SW 1271 (cell line): ENCODE measurements at places on chromosomes 4 and X.

DNA sequence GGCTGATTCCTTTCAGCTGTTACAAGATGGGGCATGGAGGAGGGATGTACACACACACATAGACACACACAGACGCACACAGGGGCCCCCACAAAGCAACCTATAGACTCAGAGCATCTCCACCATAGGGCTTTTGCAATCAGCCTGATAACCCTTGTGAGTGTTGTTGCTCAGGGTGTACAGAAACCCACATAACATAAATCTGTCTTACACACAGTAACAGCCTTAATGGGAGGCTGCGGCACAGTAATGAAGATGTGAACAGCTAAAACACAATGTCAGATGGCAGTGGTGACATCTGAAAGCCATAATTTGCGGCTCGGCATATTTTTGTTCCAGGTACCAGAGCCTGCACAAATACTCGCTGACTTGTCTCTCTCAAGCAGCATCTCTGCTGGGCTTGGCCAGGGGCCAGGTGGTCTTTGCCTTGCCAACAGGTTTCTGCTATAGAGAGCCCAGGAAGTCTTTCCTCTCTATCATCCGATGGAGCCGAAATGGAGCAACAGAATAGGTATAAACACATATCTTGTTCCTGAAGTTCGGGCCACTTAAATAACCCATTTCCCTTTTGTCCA lies 357.2 kb upstream of the GATB start:
- DNase-seq: no peak

- no peak for DNase-seq
These were observed 69.4 kb upstream of the ZNF518B start for GRCh38 chr4:10526429-10527222.

DNA sequence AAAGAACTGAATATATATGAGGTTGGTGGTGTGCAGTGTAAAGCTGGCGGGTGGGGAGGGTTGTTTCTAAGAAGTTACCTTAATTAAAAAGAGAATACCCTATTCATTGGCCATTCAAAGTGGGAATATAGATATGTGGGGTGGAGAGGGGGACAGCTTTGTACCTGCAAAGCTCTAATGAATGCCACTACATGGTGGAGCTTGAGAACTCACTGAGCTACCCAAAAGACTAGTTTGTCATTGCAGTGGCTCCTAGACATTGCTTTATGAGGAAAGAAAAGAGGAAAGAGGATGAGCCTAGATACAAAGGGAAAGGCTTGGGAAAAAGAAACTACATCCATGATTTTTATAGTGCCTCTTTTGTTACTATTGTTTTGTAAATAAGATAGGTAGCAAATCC lies 209.9 kb upstream of the SPRY1 start:
- DNase-seq: no peak

DNA sequence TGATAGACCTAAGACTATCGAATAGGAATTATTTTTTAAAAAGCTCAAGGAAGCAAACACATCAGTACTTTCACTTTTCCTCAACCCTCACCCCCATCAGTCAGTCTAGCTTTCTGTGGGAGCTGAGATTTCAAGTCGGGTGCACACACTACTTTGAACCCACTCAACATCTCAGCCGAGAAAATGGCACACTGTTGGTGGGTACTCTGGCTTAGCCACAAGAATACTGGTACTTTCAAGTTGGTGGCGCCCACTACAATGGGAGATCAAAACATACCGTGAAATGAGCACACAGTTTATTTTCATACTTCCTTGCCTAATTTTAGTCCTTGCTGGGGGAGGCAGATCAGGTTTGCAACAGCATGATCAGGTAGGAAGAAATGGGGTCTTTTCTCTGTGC lies 10.2 kb downstream of the CD40LG start:
- no peak for DNase-seq

DNA sequence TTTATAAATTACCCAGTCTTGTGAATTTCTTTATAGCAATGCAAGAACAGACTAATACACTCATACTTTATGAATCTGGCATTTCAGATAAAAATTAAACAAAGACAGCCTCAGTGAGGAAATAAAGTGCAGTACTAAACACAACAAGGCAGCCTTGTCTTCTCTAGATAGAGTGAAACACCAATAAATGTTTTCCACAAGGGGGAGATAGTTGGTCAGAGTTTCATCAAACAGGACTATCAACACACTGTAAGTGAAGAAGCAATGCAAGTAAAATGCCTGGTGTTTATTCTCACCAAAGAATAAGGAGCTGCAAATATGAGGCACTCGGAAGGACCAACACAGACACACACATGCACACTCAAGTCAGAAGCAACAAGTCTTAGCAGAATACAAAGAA lies 62.8 kb downstream of the FAM9B start:
- peak; percentile 13 for DNase-seq

DNA sequence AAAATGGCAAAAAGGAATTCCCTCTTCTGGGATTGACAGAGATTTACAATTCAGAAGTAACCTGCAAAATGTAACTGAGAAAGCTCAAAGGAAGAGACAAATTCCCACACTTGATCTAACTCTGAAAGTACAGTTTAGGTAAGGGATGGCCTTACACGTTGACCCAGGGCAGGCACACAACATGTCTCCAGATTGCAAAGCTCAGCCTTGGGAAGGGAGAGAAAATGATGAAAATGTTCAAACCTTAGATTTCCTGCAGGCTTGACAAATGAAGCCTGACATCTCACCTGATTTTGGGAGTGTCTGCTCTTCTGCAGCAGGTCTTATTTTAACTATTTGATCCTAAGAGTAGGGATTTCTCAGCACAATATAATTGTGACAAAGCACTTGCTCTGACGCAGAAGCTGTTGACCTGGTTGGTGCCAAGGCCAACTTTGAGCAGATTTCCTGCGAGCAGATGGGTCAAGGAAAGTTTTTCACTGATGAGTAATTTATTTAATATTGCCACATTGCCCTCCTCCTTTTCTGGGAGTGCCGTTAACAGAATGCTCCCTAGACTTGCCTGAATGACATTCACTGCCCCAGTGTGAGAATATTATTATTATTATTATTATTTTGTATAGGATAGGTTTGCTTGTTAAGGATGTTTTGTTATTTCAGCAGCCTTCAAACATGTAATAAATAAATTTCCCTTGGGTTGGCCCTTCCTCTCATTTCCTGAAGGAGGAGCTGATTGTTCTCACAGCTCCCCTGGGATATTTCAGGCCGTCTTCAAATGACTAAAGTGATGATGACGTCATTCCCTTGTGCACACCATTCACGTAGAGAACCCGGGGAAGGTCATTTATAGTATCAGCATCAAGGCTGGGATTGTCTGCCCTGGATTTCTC lies 157.1 kb downstream of the VEGFC start:
- DNase-seq: no peak

- no peak for DNase-seq
These were observed 8.4 kb upstream of the OPN1LW start for GRCh38 chrX:154135458-154136229.

DNA sequence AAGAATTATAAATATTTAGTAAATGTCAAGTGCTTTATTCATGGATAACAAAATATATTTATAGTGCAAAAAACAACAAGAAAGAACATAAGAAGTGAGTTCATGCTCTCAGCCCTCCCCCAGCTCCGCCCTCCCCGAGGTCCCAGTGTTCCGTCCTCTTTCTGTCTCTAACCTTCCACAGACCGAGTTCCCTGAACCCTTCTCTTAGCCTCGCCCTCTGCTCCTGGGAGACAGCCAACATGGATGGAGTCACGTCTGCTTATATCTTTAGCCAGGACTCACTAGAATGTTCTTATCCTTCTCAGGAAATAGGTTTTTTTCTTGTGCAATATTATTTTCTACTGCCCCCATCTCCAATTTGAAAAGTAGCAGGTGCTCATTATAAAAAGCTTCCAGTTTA lies 40.1 kb upstream of the HELT start:
- DNase-seq: no peak

- no peak for DNase-seq
These were observed 7.3 kb downstream of the TMEM154 start for GRCh38 chr4:152672206-152673092.

- no peak for DNase-seq
These were observed 11.4 kb downstream of the L1CAM start for GRCh38 chrX:153874366-153875125.

DNA sequence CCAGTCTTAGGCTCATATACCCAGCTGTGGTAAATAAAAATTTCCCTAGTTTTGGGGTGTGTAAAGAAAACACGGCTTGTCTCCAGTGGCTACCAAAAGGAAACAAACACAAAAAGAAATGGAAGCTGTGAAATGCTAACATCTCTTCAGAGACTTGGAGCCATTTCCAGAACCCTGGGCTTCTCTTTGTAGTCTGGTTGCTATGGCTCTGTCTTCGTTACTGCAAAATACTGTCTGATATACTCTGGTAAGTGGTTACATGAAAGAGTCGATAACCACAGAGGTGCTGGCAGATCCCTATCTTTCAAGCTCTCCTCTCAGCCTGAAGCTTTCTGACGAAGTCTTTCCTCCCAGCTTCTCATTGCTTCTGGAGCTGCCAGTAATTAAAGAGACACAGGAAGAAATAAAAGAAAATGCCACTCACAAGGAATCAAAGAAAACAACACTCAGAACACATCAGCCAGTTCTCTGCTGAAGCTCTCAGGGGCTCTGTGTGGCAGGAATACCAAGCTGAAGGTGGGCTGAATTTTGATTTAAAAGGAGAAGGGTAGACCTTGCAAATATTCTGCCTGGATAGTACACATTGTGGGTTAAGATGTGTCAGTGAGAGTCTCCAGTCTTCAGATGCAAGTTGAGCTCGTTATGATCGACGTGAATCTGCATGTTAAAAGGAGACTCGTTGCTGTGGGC lies 107.6 kb upstream of the FAM9C start:
- no peak for DNase-seq

DNA sequence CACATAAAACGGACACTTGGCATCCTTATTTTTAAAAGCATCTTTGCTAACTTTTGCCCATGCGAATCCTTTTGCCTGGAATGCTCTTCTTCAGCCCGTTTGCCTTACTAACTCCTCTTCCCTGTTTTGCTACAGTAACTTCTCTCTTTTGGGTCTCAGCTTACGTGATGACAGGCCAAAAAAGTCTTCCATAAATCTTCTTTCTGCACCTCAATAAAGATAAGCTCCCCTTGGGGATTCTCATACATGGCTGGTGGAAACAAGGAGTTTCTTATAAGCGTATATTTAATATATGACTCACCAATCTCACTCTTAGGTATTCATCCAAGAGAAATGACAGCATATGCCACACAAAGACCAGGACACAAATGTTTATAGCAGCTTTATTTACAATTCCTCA lies 192.7 kb downstream of the RCHY1 start:
- DNase-seq: no peak

DNA sequence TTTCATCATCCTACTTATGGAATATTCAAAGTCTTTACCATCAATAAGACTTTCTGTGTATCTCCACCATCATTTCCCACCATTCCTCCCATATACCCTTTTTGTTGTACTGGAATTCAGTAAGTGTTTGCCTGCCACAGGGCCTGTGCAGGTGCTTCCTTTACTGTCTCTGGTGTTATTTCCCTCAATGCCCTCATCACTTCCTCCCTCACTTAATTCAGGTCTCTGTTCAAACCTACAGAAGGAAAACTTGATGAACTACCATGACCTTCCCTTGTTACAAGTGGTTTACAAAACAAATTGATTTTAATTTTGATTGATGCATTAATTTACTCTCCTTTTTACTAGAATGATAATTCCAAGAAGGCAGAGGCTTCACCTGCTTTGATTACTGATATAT lies 159.5 kb upstream of the FAT4 start:
- DNase-seq: no peak

DNA sequence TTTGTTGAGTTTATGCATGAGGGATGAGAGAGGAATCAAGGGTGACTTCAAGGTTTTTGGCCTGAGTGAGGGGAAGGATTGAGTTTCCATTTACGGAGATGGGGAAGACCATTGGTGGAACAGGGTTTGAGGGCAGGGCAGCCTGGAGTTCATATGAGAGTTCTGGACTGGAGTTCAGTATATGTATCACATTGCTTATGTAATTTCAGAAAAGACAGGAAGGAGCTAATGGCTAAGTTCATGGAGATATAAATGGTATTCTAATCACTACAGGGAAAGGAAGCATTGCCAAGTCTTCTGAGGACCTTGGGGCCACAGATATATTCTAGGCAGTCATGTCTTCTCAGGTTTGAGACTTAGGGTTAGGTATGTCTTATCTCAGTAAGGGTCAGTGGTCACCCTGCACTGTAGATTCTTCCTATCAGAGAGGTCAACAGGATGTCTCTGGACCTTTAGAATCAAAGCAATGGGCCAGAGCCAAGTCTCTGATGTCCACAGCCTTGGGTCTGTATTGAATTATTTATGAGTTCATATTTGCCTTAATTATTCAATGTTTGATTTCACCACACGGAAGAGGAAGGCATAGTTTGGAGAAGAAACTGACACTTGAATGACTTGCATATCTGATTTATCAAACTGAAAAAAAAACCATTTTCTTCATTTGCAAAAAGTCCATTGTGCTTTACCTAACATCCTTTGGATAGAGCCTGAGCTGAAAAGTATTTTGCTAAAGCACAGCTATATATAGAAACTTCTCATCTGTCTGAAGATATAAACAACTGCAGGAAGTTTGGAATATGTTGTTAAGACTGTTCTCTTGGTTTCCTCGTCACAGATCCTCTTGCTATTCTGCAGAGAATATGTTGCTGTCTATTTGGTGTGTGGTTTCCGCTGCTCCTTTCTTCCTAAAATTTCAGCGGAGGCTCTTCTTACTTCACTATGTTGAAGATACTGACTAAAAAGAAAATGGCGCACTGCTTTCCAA lies 139.5 kb downstream of the PDGFRA start:
- DNase-seq: no peak

- no peak for DNase-seq
These were observed 107.6 kb downstream of the USP46 start for GRCh38 chr4:52551487-52551886.

- no peak for DNase-seq
These were observed 25.8 kb upstream of the ARHGAP24 start for GRCh38 chr4:85448906-85449890.

- no peak for DNase-seq
These were observed 472.7 kb upstream of the MAGEB18 start for GRCh38 chrX:25665431-25665830.

- no peak for DNase-seq
These were observed 18.8 kb upstream of the CHRNA9 start for GRCh38 chr4:40316333-40316781.

DNA sequence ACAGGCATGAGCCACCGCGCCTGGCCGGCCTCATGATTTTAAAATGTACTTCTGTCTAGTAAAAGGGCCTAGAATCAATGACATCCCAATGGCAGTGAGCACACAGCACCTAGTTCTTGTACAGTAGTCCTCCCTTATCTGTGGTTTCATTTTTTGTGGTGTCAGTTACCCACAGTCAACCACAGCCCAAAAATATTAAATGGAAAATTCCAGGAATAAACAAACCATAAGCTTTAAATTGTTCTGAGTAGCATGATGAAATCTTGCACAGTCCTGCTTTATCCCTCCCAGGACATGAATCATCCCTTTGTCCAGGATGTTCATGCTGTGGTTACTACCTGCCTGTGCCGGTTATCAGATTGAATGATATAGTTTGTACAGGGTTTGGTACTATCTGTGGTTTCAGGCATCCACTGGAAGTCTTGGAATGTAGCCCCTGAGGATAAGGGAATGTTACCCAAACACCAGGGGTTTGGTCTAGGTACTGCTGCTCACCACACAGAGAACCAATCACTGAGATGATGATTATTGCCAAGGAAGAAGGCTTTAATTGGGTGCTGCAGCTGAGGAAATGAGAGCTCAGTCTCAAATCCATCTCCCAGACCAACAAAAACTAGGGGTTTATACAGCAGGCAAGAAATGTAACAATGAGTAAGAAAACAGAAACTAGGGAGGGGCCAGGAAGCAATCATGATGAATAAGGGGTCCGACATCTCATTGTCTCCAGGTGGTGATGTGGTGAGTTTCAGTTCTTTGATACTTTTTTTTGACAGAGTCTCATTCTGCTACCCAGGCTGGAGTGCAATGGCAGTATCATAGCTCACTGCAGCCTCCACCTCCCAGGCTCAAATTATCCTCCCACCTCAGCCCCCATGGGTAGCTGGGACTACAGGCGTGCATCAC lies 16.2 kb upstream of the FHL1 start:
- peak; percentile 86 for DNase-seq
